GM10248 (cell line): ENCODE measurements at places on chromosomes 2 and 18.

DNA sequence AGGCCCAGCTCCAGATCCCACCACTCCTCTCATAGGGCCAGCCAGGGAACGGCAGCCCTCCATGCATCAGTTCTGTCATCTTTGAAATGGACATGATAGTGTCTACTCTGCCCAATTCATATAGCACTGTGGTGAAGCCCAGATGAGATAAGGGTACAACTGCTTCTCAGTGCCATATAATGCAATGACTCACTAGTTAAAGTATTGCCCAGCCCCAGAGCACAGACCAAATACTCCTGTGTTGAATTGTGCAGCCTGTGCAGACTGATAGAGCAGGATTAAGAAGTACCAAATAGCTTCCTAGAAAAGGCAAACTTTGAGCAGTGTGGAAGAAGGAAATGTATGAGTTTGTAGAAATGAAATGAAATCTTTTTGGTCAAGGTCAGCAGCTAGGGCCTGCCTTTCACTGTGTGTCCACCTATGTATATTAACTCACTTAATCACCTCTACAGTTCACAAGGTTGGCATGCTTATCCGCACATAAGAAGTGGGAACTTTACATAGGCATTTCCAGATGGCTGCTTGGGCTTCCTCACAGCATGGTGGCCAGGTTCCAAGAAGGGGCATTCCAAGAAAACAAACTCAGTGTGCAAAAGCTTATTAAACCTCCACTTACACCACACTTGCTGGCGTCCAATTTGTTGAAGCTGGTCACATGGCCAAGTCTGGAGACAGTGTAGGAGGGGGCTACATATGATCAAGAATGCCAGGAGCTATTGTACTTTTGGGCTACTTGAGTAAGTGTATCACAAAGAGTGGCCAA, 102.8 kb upstream of the COPS8 start:
- no peak for DNase-seq

GRCh38 chr2:23925702-23926289, 1.1 kb downstream of the ATAD2B start:
- DNase-seq = peak; percentile 75

DNA sequence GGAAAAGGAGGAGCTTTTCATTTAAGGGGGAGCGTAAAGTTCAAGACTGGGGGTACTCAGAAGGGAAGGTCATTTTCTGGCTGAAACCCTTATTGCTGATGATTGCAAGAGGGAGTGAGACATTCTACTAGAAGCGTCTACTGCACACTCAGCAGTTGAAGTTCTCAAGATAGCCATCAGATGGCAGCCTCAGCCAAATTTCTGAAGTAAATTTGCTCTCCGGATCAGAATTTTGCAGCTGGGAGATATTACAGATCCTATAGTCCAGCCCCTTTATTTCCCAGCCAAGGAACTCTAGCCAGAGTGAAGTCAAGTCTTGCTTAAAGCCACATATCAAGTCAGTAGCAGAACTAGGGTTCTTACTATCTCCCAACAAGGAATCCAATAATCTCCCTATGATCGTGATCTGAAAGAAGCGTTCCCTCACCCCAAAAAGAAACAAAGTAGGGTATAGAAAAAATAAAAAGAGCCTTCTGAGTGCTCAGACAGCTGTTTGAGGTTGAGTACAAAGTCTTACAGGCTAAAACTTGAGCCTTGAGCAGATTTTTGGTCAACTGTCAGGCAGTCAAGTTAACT, 24.0 kb downstream of the RAX start:
- DNase-seq = peak; percentile 60

DNA sequence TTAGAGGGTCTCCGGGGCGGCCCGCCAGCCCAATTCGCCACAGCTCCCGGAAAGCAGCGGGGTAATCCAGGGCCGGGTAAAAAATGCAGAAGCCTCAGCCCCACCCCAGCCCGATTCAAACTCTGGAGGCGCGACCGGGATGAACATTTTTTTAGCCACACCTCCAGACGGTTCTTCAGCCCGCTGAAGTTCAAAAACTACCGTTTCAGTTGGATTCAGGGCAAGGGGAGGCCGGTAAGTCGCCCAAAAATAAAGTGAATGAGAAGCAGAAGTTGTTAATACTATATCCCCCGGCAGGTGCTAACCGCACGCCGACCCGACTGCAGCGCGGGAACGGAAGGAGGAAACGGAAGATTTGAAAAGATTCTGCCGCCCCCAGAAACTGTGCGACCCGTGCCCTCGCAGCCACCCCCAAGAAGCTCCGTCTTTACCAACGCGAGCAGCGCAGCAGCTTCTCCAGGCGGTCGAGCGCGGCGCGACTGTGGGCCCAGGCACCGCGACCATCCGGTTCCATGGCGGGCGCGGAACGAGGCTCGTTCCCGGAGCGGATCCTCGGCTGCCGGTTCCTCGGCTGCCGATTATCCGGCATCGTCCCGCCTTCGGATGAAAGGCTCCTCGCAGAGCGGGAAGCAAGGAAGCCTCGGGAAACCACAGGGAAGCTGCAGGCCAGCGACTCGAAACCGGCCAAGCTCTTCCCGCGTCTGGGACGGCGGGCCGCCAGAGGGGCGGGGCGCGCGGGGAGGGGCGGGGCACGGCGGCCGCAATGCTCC, at the start of gene BARD1:
Gene BARD1, minus strand, starts transcription at position 703 of the 770 bp plus-strand sequence. Its CDS starts 114 bp downstream, at position 589.
- DNase-seq = peak; percentile 47

DNA sequence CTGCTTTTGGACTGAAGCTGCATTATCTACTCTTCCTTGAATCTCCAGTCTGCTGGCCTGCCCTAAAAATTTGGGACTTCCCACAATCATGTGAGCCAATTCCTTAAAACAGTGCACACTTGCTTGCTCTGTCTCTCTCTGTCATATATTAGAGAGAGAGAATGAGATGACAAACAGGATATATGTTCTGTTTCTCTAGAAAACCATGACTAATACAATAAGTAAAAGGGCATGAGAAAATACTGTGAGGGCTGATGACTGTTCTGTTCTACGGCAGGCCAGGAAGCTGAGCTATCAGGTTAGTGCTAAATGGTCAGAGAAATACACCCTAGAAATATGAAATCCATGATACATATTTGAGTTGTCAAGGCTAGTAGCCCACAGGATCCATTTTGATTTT, 1896.8 kb upstream of the CELF4 start:
- DNase-seq = no peak

- no peak for DNase-seq
Measured at GRCh38 chr2:3186766-3187165, 190.9 kb downstream of the EIPR1 start.

DNA sequence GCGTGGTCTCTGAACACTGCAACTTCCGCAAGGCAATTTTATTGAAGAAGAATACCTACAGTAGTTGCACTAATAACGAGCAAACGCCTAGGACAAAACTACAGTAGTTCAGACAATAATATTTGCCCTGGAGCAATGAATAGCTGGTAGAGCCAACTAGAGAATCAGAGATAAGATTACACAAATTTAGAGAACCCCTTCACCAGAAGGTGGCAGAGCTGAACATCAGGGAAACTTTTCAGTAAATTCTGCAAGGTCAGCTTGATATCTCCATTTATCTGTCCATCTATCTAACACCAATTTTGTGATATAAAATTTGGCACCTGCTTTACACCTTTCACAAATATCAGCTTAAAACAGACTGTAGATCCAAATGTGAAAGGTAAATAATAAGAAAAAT, 43.8 kb downstream of the CDH19 start:
- DNase-seq = no peak

DNA sequence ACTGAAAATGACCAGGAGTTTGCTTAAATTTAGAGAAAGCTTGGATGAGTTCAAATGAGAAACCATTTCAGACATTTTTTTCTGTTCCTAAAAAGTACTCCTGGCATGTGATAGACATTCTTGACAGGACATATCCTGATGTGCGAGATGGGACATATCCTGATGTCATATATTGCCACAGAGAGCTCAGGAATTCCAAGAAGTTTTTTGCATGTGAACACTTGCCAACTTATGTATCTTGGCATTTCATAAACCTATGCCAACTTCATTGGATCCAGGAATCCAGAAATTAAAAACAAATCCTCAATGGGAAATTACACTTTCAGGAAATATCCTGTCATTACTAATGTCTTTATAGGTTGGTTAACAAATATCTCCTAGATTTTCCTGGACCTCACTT, 2.9 kb upstream of the SERPINB3 start:
- no peak for DNase-seq

GRCh38 chr2:138867341-138867740, 87.2 kb upstream of the NXPH2 start:
- DNase-seq = no peak

DNA sequence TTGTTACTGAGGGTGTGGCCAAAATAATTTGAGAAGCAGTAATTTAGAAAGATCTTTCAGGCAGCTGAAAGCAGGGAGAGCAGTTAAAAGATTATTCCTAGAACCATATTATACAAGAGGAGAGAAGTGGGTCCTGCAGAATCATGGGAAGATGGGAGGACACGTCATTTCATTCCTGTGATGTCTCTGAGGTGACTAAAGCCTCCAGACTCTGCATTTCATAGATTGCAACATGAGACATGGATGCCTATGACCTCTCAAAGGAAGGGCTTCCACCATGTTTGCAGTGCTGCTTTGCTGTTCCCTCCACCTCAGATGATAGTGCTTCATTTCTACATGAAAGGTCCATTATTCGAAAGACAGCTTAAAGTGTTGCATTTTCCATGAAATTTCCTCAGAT, 788.4 kb downstream of the TSN start:
- DNase-seq = no peak

DNA sequence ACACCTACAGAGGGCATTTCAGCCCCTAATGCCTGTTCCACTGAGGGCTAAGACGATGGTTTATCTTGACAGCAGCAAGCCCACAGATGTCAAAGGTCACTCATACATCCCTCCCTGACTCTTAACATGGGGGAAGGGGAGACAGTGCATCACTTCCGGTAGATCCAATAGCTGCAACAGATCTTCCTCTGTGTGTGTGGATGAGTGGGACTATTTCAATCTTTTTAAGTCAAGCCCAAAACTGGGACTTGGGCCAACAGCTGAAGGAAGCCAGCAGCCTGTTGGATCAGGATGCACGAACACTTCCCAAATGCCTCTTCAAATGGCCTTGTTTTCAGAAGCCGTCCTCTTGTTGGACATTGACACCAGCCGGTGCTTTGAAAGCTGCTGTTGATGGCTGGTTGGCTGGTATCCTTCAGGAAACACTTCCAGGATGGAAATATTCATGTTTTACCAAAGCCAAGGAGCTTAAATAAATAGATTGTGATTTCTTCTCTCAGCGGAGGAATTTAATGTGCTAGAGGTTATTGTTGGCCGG, 59.2 kb downstream of the IL1R2 start:
- DNase-seq = no peak

- DNase-seq = no peak
Measured at GRCh38 chr2:230929381-230930148, 4.5 kb upstream of the GPR55 start.

- DNase-seq = no peak
Measured at GRCh38 chr2:46299365-46300263, 2.4 kb downstream of the EPAS1 start.

DNA sequence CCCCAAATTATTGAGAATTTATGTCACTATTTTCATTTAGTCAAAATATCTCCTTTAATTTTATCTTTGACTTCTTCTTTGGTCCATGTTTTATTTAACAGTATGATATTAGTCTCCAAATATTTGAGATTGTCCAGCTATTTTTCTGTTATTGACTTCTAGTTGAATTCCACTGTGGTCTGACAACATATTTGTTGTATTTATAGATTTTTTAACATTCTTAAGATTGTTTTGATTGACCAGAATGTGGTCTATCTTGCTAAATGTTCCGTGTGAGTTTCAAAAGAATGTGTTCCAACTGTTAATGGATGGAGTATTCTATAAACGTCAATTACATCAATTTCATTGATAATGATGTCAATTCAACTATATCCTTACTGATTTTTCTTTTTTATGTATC, 1452.1 kb downstream of the SUCLG1 start:
- DNase-seq = no peak

- no peak for DNase-seq
Measured at GRCh38 chr2:122414902-122415301, 659.5 kb downstream of the TSN start.

- DNase-seq = no peak
Measured at GRCh38 chr2:68263632-68264031, 11.3 kb upstream of the PPP3R1 start.

DNA sequence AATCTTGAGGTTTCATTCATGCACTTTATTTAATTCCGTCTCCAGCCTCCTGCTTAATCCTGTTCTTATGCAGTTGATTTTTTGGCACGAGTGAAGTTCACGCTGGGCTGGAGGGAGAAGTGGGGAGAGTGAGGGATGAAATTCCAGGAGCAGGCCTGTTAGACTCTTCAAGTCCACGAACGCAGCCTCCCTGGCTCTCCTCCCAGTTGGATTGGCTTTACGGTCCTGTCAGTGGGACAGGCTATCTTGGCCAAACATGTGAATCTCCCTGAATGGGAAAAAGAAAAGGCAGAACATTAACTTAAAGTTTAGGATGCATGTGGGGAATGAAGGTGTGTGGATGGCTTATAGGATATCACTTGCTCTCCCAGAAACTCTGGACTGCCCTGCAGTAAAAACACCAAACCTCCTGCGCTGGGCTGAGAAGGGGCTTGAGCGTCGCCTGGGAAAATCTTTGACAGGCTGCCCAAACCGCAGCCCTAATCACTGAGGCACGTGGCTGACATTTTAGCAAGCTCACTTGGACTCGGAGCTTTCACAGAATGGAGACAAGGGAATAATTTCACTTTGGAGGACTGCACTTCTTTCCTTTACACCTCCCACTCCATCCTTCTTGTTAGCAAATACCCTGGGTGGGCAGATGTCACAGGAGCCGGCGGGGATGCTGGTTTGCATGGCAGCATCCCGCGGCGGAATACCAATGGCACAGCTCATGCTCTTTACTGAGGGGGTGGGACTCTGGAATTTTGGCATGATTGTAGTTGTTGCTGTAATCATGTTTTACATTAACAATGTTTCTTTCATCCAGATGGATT, 93.9 kb downstream of the ACKR3 start:
- no peak for DNase-seq

DNA sequence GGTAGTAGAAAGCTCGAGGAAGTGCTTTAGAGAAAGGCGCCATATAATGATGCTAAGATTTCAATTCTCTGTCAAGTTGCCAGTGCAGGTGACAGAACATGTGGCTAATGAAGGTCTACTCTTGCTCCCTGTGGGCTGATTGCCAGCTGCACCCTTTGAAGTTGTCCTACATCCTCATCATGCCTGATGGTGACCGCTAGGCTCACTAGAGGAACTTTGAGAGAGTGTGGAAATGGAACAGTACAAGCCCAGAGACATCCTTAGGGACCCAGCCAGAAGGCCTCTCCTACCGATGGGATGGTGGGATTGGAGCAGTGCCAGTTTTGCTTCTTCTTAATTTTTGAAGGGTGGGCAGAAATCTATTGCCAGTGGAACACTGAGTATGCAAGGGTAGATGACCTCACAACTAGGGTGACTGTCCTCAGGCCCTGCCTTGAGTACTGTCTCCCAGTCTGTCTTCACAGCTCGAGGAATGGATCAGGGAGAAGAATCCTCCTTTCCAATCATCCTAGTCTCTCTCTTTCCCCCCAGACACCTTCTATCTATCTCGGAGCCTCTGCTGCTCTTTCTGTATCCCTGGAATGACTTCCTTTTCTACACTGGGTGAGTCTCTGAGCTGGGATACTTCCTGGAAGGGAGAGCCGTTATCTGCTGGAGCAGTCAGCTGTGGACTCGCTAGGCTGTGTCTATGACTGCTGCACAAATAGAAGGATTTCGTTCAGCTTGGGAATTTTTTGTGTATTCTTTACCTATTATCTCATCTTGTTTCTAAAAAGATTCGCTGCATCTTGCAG, 33.5 kb downstream of the LGALSL start:
- no peak for DNase-seq
